Stimulated activated CD8-positive, alpha-beta memory T cell treated with anti-CD3 and anti-CD28 coated beads, Interleukin-15, amount 100 ng/mL, for 4 hours (primary cell): ENCODE measurements at places on chromosomes 13 and 19.

GRCh38 chr13:43088093-43088511 is 64.7 kb downstream of the DNAJC15 start:
- no peak for DNase-seq

DNA sequence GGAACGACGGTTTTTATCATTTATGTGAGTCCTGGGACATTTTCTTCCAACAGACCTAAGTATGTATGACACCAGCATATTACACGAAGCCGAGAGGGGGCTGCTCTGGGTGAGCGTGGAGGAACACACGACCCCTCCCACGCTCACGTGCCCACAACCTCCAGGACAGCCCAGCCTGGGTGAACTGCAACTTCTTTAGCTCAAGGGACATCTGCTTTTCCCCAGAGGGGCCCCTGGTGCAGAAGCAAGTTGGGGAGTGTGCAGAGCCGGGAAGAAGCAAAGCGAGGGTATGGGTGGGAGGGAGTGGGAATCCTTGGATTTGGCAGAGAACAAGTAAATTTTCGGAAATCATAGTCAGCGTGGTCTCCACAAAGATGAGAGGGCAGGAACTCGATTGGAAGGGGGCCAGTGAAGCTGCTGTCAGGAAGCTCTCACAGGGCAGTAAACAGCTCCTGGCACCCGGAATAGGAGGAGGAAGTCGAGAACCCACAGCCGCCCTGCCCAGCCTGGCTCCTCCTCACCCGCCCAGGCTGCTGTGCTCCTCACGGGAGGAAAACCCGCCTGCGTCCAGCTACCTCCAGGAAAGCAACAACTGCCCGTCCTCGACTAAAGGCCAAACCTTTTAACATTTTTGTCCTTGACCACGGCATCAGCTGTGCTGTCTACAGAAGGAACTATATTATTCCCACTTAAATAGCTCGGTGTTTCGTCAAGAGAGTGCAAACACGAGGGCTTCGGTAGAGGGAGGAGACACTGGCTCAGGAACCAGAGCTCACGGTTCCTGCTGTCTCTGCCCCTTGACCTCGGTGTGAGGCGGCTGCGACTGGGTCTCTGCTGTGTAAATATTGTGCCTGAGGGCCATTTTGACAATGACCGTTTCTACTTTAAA is 17.2 kb upstream of the CFAP97D2 start:
- no peak for DNase-seq

GRCh38 chr13:25847145-25847544 is 204.7 kb downstream of the SHISA2 start:
- no peak for DNase-seq

DNA sequence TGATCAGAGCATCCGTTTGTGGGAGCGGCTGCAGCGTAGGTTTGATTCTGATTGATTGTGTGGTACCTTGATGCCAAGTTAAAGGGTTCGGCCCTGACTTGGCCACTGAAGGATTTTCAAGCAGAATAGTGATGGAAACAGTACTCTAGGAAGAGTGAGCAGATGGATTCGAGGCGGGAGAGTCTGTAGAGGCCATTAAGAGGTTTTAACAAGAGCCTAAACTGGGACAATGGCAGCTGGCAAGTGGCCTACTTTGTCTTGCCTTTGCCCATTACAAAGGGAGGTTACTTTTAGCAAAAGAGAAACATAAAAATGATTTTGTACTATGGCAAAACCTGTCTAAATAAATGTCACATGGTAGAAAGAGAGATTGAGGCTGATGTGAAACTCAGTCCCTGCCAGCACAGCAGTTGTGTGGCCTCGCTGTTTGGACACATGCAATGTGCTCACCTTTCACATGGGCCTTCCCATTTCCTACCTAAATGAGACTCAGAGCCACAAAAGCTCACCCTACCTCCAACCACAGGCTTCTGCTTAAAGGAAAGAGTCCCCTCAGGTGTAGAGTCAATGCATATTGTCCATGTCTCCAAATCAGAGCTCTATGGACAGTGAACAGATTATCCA is 62.4 kb upstream of the RAP2A start:
- DNase-seq: no peak

DNA sequence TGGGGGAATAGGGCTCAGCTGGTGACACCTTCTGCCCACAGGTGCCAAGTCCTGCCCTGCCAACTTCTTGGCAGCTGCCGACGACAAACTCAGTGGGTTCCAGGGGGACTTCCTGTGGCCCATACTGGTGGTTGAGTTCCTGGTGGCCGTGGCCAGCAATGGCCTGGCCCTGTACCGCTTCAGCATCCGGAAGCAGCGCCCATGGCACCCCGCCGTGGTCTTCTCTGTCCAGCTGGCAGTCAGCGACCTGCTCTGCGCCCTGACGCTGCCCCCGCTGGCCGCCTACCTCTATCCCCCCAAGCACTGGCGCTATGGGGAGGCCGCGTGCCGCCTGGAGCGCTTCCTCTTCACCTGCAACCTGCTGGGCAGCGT is 2.1 kb downstream of the P2RY11 start:
- no peak for DNase-seq

GRCh38 chr13:72645521-72645920 is 81.9 kb downstream of the MZT1 start:
- DNase-seq: no peak

- DNase-seq: no peak
Measured at GRCh38 chr13:102443249-102443648, 41.4 kb upstream of the FGF14 start.

DNA sequence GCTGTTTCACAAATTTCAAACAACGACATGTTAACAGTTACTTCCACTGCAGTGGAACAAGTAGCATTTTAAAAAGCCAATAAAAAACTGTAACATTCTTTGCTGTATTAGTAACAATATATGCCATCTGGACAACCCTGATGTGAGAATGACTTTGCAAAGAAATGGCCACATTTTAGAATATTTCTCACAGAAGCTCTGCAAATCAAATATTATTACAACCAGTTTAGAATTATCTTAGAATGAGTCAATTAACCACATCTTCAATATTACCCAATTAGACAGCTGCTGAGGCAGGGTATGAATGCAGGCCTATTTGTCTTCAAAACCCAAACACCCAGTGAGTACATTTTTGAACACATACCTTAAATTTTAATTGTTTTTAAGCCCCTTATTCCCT is 3.2 kb downstream of the ZNF699 start:
- DNase-seq: no peak
